ENCODE measurements at places on chromosomes 5 and 9.

- no peak for DNase-seq
Measured at GRCh38 chr5:135821061-135821801, 13.2 kb upstream of the SLC25A48 start.

GRCh38 chr9:130555061-130555460, 24.3 kb upstream of the FUBP3 start:
- DNase-seq, result no peak

GRCh38 chr5:95900383-95900958, 61.2 kb downstream of the ELL2 start:
- no peak for DNase-seq

- DNase-seq, result no peak
Measured at GRCh38 chr5:18771097-18771610, 1136.9 kb downstream of the TAF11L14 start.

GRCh38 chr5:76166886-76167576, 83.8 kb downstream of the SV2C start:
- no peak for DNase-seq

GRCh38 chr5:113118298-113118697, 141.7 kb downstream of the DCP2 start:
- DNase-seq, result no peak

- DNase-seq, result no peak
Measured at GRCh38 chr5:135825373-135826220, 8.9 kb upstream of the SLC25A48 start.

DNA sequence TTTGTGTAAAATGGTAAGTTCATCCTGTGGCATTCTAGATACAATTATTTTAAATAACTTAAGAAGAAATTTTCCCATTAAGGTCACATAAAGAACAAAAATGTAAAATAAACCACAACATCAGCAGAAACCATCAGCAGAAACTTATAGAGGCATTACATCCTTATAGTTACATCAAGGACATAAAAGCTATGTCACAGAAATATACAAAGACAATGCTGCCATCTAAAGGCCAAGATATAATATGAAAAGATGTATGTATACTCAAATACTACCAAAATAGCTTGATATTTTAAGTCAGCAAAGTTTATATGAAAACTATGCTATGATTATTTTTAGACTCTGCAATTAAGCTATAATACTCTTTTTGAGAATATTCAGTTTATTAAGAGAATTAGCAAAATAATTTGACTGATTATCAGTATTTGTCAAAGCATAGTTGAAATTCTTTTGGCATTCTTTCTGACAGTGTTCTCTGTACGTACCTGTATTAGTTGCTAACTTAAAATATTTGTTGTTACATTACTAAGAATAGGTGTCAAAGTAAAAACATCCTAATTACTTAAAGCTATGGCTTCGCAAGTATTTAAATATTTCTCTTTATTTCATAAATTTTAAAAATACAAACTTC, 36.2 kb downstream of the FBXL17 start:
- DNase-seq, result no peak

DNA sequence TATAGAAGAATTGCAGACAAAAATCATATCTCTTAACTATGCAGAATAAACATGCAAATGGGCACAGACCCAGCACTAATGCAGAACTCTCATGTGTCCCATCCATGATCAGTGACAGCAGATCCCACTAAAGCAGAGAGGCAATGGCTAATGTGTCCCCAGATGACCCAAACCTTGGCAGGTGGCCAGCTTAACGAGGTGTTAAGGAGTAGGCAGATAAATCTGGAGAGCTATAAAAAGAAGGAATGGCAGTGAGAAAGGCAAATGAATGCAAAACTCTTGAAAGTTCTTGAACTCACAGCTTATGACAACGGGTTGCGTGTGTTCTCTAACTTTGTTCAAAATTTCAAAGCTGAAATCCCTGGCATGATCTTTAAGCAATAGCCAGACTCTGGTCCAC, 265.4 kb downstream of the RASEF start:
- no peak for DNase-seq

DNA sequence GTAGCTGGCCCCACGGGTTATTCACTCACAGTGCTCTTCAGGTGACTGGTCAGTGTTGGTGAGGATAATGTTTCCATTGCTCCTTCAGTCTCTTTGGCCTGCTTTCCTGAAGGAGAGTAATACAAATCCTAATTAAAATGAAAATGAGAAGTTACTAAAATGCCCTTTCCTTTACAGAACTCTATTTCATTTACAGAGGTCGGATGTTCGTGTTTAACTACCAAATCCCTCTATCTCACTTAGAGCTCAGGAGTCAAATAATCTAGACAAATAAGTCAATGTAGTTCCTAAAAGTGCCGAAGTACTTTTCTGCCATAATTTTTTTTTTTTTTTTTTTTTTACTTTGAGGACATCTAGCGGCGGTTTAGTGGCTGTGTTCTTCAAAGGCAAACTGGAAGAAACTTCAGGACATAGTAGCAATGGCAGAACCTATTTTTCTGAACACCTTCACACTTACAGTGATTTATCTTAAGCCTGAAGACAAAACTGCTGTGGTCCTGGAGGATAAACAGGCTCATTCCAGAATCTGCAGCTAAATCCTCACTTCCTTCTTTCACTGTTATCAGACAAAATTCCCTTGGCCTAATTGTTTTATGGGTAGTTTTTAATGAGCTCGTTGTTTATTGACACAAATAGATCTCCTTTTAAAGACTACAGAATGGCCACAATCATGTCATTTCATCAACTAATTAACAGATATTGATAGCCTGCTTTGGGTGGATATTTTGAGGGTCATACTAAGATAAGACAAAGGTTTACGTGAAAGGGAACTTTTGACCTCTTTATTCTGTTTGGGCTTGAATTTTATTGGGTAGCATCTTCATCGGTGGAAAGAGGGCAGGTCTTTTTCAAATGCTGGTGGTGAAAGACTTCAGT, 207.6 kb upstream of the DMRTA1 start:
- DNase-seq, result no peak

DNA sequence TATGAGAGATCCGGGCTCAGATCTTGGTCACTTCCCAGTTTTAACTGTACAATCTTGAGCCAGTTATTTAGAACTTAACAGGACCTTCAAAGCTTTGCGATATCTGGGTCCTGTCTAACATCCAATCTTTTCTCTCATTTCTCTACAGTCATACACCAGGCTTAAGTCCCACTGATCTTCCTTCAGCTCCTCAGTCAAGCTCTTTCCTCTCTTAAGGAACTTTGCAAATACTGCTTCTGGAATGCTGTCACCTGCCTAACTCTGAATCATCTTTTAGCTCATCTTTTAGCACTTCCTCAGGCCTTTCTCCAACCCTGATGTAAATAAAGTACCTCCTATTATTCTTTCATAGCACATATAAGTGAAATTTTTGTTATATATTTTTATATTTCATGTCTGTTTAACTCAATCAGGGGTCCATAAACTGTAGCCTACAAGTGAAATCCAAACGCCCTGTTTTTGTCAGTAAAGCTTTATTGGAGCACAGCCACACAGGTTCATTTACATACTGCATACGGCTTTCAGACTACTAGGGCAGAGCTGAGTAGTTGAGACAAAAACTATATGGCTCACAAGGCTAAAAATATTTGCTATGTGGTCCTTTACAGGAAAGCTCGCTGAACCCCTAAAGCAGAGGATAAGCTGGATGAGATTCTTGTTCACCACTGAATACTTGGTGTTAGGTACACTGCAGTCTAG, 63.5 kb downstream of the MEF2C start:
- DNase-seq, result no peak
